Colonic mucosa (tissue), 4 donors: ENCODE measurements at places on chromosomes 6 and 20.

- no peak for DNase-seq
Observed at GRCh38 chr6:74971633-74972032, 234.2 kb downstream of the COL12A1 start.

GRCh38 chr20:44069203-44070011 lies 117.6 kb downstream of the JPH2 start:
- DNase-seq, result no peak

GRCh38 chr20:33947709-33948295 lies 45.9 kb upstream of the RALY start:
- DNase-seq, result peak; percentile 39

DNA sequence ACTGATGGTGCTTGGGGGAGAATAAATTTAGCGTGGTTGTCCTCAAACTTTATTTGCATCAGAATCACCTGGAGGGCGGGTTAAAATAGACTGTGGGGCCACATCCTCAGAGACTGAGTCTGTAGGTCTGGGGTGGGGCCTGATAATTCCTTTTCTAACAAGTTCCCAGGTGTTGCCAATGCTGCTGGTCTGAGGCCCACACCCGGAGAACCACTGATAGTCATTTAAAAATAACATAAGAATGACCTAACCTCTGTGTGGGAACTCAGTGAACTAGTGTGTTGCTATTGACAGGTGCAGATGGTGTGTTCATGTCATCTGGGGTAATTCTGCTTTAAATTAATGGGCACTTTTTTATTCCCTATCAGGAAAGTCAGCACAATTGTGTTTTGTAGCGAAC lies 64.8 kb downstream of the RTN4IP1 start:
- no peak for DNase-seq

DNA sequence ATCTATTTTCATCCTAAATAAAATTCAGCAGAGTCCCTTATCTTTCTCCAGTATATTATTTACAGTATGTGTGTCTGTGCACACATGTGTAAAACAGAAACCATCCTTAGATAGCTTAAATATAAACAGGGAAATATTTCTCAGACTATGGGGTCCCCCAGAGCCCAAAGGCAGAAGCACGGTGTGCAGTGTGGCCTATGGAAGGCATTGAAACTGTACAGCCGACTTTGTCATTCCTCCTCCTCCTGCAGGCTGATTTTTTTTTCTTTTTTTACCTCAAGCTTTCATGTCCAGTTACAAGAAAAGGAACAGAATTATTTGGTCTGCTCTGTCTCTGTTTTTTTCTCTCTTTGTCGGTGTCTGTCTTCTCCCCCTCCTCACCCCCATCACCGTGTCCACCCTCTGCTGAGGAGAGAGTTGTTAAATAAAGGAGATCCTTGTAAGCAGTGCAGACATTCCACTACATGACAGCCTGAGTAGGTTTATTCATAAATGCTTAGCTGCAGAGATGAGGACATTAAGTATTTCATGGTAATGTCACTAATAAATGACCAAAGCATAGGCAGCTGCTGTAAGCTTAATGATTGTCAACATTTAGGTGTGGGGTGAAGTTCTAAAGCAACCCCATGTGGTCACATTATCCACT lies 31.8 kb upstream of the SLC35D3 start:
- DNase-seq, result no peak

DNA sequence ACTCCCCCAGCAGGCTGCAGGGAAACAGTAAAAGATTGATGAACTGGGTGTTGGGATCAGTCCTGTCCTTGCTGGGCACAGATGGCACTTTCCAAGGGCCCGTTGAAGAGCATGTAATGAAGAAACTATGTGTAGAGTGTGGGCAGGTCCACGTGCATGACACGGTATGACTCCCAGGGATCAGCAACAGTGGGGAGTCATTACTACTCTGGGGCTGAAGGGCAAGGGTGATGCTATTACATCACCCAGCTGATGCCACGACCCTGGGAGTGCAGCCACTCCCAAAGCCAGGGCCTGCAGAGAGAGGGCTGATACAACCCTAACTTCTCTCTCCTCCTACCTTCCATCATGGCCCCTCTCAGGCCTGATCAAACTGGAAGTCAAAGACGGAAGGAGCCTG lies 20.1 kb downstream of the KCNK17 start:
- no peak for DNase-seq

- DNase-seq, result no peak
Observed at GRCh38 chr20:50865591-50865990, 65.6 kb downstream of the ADNP start.

DNA sequence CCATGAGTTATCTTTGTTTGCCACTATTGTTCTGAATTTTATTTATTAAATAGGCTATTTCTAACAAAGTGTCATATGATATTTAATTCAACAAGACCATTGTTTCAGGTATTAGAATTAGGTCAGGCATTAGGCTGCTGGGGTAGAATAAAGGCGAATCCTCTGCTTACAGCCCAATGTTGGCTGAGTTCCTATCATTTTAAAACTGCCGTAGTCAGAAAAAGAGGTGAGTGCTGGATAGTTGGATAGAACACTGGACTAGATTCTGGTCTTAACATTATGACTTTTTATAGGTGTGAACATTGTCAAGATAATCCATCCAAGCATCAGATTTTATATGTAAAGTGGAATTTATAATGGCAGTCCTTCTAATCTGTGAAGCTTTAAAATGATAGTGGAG lies 6.3 kb downstream of the RIMS1 start:
- no peak for DNase-seq

GRCh38 chr20:44701118-44701857 lies 13.9 kb upstream of the CCN5 start:
- no peak for DNase-seq

DNA sequence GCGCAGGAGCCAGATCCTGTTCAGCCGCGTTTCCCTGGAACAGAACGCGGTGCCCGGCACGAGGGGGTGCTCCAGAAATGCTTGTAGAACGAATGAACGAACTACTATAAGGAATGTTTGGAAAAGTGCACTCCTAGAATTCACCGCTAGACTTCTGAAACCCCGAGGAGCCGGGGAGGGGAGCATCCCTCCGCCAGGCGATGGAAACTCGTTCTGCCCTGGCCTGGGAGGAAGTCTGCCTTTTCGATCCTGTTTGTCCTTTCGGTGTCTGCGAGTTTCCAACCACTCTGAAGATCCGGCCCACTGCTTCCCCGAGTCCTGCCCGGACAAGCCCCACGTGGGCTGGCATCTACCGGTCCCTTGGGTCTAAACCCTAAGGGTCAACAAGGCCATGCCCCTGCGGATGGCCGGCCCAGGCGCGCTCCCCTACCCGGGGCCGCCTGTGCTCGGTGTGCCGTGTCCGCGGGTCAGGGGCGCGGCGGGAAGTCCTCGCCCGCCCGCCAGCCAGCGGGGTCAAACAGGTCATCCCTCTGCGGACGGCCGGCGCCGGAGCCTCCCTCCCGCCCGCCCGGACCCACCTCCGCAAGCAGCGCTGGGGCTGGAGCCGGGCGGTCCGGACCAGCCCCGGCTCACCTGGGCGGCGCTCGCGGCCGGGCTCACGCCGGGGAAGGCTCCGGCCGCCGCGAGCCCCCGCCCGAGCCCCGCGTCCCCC lies 526 bp downstream of the SULF2 start:
- peak; percentile 43 for DNase-seq

DNA sequence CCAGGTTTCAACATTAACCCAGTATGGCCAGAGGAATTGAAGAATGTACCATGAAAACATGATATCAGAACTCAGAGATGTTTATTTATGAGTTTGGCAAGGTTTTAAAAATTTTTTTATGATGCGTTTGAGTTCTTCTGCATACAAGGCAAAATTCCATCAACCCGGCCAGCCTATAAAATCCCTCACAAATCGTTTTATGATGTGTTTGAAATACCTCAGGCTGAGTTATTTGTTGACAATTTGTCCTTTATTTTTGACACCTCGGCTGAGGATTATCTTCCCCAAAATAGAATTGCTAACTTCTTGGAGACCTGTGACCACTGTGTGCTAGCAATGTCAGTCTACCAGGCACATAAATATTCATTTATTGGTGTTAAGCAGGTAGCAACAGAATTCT lies 91.9 kb upstream of the SLC24A3 start:
- DNase-seq, result no peak

GRCh38 chr6:133313068-133313467 lies 71.9 kb downstream of the EYA4 start:
- DNase-seq, result no peak

GRCh38 chr6:12030993-12031550 lies 19.0 kb downstream of the HIVEP1 start:
- no peak for DNase-seq

- no peak for DNase-seq
Observed at GRCh38 chr6:37340639-37340943, 13.2 kb upstream of the RNF8 start.

DNA sequence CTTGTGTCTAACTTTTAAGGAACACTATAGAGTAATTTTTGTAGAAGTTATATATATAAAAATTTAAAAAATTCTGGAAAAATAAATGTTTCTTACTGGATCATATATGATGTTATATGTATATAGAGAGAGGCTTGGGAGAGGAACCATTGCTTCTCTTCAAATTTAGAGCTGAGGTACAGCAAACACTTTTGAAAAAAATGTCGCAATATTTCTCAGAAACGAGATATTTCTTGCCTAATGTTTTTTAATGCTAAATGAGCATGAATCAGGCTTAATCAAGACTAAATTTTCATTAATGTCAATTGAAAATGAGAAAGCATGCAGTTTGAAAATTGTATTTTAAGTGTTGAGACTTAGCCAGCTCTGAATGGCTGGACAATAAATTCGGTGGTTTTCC lies 2.6 kb downstream of the PKIB start:
- no peak for DNase-seq

DNA sequence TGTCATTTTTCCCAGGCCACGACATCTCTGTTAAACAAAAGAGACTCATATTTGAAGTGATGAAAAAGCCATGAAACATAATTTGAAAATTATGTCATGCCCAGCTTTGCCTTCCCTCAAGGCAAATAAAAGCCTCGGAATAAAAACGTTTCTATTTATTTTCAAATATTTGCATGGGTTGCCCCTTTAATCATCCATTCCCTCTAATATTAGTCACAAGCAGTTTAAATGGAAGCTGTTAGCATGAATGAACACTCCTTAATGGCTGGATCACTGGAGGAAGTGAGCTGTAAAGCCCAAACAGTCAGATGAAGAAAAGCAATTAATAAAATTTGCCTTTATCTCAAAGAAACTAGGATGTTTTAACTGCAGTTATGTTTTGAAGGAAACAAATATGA lies 69.3 kb upstream of the STMND1 start:
- no peak for DNase-seq

GRCh38 chr6:131883016-131883415 lies 68.2 kb downstream of the CCN2 start:
- no peak for DNase-seq

GRCh38 chr20:10374036-10374435 lies 60.0 kb downstream of the MKKS start:
- no peak for DNase-seq

DNA sequence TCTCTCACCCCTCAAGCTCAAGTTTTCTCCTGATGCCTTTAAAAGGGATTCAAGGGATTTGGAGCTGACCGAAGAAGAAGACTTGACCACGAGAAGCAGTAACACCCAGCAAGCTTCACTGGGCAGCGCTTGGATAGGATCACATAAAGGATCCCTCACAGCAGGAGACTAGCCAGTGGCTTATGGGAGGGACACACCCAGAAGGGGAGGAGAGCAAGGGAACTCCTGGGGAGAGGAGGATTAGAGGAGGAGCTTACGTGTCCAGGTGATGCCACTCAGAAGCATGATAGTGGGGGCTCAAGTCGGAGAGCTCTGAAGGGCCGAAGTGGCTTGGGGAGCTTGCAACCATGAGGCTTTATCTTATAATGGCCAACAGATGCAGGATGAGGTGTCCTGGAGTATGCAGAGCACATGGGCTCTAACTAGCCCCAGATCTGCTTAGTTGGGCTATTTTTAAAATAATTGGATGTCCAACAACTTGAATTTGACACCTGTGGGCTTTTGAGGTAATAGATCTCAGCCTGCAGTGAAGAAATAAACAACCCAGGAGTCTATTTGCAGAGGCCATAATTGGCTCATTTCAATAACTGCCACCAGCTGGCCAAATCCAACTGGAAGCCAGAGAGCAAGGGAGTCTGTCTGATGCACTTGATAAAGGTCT lies 137.9 kb upstream of the EXOC2 start:
- no peak for DNase-seq

DNA sequence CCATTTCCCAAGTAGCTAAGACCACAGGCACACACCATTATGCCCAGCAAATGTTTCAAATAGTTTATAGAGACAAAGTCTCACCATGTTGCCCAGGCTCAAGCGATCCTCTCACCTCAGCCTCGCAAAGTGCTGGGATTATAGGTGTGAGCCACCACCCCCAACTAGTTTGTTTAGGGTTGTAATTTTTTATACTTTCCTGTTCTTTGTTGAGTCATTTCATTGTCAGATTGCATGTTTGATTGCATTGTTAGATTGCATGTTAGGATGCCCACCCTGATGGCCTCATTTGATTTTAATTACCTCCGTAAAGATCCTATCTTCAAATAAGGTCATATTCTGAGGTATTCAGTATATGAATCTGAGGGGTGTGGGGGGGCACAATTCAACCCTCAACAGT lies 73.3 kb upstream of the SASH1 start:
- DNase-seq, result no peak

DNA sequence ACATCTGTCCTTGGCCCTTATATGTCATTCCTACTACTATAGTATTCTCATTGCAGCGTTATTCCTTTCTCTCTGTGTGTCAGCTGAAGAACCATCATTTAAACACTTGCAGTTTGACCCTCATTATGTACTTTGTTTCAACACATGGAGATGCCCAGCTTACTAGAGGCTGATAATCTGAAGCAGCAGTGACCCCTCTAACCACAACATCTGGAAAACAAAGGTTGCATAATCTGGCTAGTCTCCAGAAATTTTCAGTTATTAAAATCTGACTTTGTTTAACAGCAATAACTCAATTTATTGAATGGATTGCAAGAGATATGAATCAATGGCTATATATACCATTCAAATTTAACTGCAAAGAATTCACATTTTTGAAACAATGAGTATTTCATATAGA lies 6.6 kb upstream of the PHIP start:
- no peak for DNase-seq

- DNase-seq, result no peak
Observed at GRCh38 chr6:104227508-104227907, 632.2 kb downstream of the HACE1 start.

GRCh38 chr6:26571592-26572296 lies 25.0 kb upstream of the ABT1 start:
- DNase-seq, result peak; percentile 72

DNA sequence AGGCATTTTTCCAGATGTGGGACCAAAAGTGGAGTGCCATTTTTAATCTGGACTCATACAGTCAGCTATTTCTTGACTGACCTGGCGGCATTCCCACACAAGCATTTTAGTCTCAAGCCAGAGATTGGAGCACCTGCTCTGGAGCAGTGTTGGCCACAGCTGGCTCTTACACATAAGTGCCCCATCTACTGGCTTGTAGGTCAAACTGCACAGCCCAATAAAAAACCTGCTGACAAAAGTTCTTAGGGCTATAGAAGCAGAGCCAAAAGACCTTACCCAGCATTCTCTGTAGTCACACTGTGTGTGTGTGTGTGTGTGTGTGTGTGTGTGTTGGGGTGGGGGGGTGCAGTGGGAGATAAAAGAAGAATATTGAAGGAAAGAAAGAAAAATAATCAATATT lies 38.6 kb upstream of the SENP6 start:
- no peak for DNase-seq
